ENCODE measurements at places on chromosomes 1 and 21. TPM values are rescaled to one million over a fixed set of nuclear protein-coding genes. Genes with fewer than 3 reads are reported as not detected.

The INSRR gene
- total RNA-seq, result 0.08 TPM

The KRTAP27-1 gene
- total RNA-seq, result not detected

The FMO3 gene
- total RNA-seq, result not detected

The LRRC3 gene
- 0.39 TPM for total RNA-seq

The BMP8A gene
- total RNA-seq, result 0.27 TPM

GRCh38 chr1:178345238-178345637 lies 151.5 kb downstream of the CLEC20A start:
- no peak for DNase-seq

GRCh38 chr1:94602802-94603625 lies 61.5 kb upstream of the F3 start:
- DNase-seq, result no peak

DNA sequence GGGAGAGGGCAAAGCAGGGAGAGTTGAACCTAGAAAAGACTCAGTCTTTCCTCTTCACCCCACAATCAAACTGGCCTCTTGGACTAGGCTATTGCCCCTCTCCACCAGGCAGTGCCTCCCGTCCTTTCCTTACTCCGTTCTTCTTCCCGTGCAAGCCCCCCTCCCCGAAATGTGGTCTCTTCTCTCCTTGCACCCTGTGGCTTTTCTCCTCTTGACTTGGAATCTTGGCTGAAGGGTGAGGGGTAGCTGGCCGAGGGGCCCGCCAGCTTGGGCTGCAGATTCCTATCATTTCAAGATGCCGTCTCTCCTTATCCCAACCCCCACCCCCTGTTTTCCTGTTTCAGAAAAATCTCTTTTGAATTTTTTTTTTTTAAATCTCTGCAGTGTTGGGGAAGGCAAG lies 1.6 kb downstream of the WNT2B start:
- no peak for DNase-seq

DNA sequence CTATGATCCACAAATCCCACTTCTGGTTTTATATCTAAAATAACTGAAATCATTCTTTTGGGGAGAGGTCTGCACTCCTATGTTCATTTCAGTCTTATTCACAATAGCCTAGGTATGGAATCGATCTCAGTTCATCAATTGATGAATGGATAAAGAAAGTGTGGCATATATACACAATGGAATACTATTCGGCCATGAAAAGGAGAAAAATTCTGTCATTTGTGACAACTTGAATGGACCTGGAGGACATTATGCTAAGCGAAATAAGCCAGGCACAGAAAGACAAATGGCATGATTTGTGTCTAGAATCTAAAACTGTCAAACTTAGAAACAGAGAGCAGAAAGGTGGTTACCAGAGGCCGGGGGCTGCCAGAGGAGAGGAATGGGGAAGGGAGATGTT lies 5.4 kb upstream of the KRTAP10-8 start:
- no peak for DNase-seq

- no peak for DNase-seq
Observed at GRCh38 chr1:47951545-47952235, 45.5 kb downstream of the TRABD2B start.

DNA sequence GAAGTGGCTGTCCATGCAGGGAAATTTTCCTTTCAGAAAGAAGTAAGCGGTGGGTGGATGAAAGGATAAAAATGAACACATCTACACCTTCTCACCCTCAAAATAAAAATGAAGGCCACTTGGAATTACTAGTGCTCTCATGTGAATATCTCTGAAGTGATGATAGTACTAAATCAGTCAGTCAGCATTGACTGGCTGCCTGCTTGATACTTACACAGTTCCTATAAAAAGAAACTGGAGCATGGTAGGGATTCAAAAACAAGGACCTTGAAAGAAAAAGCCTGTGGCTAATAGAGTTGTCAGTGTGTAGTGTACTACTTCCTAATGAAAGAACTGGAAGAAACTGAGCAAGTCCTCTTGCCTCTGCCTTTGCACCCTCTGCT lies 239.7 kb downstream of the HLX start:
- no peak for DNase-seq

DNA sequence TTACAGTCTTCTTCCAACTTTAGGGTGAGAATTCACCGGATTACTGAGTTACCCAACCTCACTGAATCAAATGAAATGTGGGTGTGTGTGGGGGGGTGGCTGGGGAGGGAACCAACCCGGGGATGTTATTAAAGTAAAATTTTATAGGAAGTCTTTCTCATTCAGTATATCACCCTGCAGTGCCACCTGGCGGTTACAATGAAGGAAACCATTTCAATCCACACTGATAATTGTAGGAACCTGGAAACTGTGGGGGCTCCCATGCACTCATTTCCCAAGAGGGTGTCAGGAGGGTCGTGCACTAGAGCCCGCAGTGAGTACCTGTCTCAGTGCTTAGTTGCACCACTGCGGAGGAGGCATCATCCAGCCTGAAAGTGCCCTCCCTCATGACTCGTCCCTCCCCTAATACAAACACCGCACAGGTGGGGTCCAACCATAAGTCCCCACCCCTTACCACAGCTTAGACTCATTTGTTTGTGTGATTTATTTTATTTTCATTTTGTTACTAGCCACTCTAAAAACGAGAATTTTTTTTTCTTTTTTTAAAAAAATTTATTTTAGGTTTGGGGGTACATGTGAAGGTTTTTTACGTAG lies 29.1 kb upstream of the IGSF5 start:
- DNase-seq, result peak; percentile 2

DNA sequence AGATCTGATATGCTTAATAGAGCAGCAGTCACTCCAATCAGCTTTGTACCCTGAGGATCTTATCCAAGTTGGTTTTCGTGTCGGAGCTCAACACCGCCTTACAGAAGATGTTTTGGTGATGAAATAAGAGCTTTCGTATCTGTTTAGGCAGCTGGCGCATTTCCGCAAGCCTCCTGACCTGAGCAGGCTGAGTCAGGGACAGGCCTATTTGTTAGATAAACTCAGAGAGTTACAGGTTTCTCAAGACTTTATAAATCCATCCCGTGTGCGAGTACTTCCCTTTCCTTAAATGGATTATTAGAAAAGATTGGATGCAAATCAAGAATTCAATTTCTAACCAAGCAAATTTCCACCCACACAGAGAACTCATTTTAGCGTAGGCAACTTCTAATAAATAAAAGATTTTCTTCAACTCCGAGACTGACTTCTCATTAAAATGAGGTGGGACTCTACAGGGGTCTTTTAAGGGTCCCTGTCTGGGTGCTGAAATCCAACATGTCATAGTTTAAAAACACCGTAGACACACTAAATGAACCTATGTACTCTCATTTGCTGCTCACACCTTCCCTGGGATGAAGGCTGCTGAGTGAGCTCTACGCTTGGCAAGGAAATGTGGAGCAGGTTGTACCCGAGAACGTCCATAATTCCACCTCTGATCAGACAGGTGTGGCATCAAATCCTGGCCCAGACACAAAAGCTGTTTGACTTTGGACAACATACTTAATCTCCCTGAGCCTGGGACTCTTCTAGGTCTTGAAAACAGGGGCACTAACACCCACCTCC lies 106.9 kb upstream of the F3 start:
- no peak for DNase-seq

- no peak for DNase-seq
Observed at GRCh38 chr1:66300280-66300971, 233.5 kb upstream of the SGIP1 start.

DNA sequence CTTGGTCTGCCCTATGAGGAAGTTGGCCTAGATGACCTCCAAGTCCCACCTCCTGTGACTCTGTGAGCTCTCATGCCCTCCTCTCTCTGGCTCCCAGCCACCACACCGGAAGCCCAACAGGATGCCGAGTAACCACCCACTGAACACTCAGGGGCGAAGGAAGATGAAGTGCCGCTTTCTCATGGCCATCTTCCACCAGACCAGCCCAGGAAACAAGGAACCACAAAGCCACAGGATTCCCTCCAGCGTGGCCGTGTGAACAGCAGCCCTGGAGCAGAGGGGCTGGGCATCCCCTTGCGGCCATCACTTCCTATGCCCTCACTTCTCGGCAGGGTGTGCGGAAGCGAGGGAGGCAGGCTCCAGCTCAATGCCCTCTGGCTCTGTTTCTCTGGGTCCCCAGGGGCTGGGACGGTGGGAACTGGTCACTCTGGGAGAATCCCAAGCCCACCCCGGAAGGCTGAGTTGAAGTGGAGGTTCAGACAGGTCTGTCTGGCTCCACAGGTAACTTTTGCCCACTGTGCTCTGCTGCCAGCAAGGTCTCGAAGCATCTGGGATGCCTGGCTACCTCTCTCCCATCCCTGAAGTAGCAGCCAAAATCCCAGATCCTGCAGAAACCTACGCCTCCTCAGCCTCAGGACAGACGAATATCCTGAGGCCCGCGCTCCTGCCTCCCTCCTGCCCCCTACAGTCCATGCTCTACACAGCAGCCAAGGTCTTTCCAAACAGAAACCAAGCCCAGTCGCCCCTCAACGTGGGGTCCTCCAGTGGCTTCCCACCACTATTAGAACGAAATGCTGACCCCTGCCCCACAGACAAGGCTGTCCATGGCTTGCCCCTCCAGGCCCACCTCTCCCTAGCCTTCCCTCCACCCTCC lies 44.2 kb upstream of the ECE1 start:
- DNase-seq, result peak; percentile 68

Data from CD8-positive, alpha-beta T cell (primary cell).